Ecto neural progenitor cell (in vitro differentiated cells): ENCODE measurements at places on chromosomes 5 and 9.
A peak's percentile ranks its signal among the peaks of the same experiment; 100 is the strongest.

GRCh38 chr9:32454280-32454679 is 69.8 kb downstream of the ACO1 start:
- no peak for DNase-seq

- DNase-seq = no peak
Observed at GRCh38 chr9:18822850-18823249, 210.2 kb downstream of the SAXO1 start.

DNA sequence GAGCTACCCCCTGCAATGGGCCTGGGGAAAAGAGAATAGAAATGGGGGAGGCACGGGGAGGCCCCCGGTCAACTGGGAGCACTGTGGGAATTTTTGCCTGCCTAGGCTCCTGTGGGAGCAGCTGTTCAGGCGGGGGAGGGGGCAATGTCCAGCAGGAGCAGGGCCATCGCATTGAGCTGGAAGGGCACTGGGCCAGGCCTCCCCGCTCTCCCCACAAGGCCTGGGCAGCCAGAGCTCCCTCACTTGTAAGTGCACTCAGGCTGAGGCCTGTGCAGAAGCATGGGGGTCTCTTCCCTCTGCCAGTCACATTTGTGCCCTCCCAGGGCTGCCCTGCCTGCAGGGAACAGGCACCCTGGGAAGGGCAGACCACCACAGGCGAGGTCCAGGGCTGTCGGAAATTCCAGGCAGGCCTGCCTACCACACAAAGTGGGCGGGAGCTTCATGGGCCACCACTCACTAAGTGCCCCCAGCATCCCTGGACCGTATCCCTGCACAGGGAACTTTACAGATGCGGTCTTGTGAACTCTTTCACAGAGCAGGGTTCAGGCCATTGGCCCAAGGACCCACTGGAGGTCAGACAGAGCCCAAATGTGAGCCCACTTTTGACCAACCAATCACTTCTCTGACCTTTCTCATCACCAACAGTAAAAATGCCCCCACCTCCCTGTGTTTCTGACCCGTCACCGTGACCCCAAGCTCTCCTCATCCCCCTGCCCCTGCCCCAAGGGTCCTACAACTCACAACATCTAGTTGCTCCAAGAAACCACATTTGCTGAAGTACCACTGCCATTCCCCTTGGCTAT is 1.0 kb upstream of the CFAP157 start:
- DNase-seq = no peak

DNA sequence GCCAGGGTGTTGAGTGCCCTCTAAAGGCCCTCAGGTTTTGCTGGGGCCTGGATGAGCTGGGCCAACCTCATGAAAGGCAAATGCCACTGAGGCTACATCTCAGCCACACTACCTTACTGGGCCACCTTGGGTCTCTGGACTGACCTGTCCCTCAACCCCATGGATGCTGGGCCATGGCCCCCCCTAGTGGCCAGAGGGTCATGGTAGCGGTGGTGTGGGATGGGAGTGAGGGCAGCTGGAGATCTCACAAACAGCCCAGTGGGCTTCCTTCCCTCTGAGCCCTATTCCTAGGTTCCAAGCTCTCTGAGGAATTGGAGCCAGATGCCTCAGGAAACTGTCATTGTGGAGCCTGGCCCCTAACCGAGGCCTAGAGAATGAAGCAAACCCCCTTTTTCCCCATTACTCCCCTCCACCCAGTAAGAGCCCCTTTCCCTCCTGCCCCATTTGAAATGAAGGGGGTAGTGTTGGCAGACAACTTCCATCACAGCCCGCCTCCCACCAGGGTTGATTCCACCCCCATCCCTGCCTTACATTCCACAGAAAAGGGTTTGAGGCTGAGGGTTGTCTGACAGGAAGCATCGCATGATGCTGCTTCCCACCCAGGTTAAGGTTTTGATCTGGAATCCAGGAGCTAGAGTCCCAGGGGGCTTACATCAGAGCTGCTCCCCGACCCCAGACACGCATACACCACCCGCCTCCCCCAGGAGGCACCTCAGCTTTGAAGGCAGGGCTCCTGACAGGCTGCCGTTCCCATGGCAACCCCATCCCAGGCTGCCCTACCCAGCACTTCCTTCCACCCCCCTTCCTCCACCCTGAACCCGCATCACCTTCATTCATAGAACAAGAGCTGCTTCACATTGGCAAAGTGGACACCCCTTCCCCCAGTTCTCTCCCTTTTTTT is 63.9 kb downstream of the PCDH1 start:
- peak; percentile 86 for DNase-seq

DNA sequence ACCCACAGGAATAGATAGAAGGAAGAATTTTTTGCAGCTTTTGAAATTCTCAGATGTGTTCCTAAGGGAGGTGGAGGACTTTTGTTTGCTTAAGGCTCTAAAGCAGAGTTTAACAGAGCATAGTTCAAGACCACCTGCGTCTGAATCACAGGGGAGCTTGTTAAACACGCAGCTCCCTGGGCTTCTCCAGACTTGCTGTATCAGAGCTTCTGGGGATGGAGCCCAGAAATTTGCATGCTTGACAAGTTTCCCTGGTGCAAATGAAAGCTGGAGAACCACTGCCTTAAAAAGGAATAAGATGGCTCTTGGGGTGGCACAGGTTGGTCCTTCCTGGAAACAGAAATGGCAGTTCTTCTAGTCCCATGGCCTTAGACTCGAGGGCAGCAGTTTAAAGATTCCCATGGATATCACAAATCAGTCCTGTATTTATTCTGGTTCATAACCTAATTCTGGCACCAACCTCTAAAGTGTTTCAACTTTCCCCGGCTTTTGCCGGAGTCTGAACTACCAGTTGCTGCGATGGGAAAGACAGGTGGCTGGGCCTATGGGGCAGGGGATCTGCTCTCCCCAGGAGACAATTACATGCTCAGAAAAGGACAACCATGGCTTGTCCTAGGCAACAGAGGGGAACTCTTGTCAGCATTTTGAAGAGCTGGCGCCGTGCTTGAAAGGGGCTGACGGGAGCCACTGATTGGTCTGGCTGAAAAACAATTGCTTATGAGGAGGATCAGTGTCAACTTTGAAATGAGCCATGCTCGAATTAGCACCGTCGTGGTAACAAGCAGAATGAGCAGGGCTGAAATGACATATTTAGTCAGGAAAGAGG is 599.6 kb downstream of the CCDC171 start:
- DNase-seq = no peak

DNA sequence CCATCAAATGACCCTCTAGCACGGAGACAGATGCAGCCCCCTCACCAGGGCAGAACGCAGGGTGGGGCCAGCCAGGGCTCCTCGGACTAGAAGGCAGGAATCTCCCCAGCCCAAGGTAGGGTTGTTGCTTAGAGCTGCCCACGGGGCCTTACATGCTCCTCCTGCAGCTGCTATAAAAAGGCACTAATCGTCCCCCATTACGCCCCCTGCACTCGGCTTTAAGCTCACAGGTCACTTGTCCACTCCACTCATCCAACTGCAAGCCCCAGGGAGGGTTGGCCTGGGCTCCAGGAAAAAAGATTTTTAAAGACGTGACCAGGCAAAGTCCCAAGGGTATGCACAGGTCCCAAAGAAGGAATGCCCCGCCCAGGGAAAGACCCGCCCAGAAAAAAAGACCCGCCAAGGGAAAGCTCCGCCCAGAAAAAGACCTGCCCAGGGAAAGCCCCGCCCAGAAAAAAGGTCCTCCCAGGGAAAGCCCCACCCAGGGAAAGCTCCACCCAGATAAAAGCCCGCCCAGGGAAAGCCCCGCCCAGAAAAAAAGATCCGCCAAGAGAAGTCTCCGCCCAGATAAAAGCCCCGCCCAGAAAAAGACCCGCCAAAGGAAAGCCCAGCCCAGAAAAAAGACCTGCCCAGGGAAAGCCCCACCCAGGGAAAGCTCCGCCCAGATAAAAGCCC is 11.1 kb downstream of the GRIN1 start:
- no peak for DNase-seq

DNA sequence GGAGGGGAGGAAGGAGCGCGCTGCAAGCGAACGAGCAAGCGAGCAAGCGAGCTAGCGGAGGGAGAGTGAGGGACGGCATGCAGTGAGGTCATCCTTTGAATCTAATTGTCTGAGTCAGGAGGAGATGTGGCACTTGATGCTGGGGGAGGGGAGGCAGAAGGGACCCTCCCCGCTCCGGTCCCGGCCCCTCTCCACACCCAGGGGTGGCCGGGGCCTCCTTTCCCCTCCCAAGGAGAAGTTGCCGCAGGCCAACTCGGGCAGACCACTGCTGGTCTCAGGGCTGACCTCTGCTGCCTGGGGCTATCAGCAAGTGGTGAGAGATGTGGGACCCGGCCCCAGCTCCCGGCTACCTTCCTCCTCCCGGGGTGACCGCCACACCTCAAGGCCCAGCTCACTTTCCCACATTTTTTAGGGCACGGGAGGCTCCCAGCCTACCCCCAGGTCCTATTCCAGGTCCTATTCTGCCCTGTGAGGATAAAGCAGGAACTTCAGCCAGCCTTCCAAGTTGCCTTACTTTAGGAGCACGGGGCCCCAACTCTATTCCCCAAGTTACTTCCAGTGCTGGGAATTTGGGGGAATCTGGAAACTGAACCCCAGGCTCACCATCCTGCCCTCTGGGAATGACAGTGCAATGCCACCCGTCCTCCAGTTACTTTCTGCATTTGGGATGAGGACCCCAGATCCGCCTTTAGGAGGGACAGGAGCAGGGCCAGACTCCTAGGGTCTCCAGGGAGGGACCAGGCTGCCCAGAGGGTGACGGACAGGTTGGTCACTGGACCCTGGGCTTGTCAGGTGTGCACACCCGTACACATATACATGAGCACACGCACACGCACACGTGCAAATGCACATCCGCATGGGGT is 11.1 kb downstream of the CNTFR start:
- peak; percentile 83 for DNase-seq

DNA sequence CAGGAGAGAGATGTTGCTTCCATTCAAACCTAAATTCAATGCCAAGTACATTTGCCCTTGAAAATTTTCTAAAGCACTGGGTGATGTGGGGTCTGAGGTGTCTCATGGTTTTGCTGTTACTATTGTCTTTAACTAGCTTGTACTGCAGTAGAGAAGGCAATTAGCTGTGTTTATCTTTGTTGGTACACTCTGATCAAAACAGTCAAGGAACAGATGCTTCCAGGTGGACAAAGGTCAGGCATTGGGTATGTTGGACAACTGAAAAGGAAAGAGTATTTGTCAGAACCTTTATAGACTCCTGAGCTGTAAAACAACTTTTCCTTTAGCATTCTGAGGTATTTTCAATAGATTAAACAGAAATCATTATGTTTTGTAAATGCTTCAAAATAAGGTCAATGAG is 2228.7 kb upstream of the WWC1 start:
- DNase-seq = no peak

DNA sequence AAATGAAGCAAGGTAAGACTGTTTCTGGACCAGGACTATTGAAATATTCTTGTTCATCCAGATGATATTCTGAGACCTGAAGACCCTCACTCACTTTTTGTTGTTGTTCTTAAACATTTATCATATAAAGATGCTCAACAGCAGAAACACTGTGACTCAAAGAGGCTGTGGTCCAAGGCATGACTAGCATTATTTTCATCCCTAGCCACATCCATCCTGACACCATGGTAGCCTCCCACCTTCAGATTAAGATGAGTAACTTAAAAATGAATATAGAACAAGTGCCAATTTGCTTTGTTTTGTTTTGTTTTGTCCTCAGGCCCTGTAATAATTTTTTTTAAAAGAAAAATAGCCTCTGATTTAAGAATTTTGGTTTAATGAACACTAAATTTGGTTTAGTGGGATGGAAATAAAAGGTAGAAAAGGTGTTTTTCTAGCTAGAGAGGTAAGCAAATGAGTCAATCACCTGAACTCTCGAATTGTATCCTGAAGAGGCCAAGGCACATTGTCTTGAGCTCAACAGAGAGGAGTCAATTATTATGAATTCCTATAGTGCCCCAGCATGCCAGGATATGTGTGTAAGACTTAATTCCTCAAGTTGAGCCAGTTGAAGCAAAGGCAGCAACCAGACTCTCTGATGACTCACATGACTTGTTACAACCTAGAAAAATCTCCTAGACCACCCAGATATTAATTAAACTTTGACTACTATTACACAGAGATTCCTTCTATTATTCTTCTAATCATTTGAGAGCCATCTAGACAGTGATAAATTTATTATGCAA is 380.1 kb upstream of the TUSC1 start:
- DNase-seq = no peak

DNA sequence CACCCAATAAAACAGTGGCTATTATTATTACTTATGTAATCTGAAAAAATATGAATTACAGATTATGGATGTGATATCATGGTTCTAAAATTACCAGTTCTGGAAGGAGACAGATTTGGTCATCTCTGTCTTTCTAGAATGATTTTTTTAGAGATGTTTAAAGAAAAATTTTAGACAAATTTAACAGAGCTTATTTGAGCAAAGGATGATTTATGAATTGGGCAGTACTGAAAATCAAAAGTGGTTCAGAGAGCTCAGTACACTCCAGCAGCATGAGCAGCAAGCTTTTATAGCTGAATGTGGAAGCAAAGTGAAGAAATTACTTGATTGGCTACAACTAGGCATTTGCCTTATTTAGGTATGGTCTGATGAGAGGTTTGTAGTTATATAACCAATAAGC is 11.0 kb downstream of the CAST start:
- no peak for DNase-seq

DNA sequence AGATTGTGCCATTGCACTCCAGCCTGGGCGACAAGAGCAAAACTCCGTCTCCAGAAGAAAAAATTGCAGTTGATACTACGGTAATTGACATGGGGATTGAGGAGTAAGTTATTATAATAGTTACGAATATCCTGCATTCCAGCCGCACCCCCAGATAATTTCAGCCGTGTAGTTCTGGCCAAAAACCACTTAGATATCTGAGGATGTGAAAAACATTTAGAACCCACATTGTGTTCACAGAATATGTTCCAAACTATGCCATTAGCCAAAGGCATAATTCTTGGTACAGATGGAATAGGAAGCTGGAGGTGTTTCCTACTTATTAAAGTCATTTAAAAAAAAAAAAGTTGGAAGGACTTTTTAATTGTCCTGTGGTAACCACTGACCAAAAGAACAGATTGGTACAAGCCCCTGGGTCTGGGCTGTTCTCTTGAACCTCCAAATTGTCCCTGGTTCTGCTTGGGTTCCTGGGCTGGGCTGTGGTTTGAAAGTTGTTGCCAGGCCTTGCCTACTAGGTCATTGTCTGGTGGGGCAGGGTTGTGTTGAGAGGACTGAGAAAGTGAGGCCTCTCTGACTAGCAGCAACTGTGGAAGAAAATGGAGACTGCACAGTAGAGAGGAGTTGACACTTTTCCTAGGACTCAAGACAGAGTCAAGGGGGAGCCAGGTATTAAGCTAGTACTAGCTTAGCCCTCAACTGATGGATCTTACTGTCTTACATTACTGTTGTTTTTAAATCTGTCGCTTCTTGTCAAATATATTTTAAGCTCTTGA is 198.8 kb downstream of the NR3C1 start:
- no peak for DNase-seq

DNA sequence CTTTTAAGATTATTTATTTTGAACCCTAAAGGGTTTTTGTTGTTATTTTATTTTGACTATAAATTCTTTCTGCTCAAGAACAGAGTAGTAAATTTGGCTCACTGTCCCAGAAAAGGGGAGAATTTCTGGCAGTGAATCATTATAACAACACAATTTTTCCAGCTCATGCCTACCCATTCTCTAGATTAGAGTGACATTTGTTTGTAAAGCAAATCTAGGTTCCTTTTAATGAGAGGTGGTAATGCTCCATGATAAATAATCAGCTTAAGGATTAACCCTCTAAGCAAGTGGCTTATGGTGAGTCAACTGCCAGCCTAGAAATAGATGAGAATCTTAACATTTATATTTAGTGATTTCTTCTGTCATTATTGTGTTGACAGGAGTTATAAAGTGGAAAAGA is 409.2 kb downstream of the NFIB start:
- DNase-seq = no peak

- no peak for DNase-seq
Observed at GRCh38 chr5:131394128-131394527, 130.3 kb downstream of the CDC42SE2 start.
